ENCODE measurements at places on chromosomes 2 and 18. TPM values are rescaled to one million over a fixed set of nuclear protein-coding genes. Genes with fewer than 3 reads are reported as not detected.

GRCh38 chr2:105396254-105397024 lies 2.4 kb downstream of the FHL2 start:
- DNase-seq, result peak; percentile 98

- no peak for DNase-seq
These were observed 241.9 kb upstream of the PXDN start for GRCh38 chr2:1986166-1986565.

DNA sequence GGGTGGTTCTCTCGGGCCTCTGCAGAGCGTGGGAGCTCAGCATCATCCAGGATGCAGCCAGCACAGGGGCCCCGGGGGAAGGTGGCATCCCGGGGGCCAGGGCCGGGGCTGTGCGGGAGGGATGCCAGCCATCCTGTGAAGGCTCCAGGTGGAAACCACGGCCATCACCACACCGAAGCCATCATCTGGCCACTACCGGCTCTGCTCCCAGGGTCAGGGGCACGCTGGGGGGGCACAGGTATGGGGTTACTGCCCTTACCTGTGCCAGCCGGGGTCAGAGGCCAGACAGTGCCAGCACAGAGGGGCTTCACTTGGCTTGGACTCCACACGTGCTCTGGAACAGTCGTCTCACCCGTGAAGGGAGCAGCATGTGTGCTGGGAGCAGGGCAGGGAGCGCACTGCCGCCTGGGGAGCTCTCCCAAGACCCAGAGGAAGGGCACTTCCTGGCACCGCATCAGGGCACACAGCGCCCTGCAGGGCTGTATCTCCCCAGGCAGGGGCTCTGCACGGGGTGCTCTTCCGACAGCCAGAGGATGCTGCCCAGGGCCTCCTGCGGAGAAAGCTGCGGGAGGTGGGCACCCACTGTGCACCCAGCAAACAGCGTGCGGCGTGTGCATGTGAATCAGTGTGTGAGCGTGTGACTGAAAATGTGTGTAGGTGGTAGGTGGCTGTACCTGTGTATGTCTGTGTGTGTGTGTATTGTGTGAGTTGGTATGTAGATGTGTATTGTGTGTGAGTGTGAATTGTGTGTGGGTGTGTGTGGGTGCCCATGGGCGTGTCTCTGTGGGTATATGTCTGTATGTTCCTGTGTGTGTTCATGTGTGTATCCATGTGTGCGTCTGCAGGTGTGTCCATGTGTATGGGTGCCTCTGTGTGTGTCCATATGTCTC lies 75.0 kb downstream of the PTGR3 start:
- DNase-seq, result no peak

- DNase-seq, result no peak
These were observed 358 bp downstream of the USP37 start for GRCh38 chr2:218567797-218568189.

DNA sequence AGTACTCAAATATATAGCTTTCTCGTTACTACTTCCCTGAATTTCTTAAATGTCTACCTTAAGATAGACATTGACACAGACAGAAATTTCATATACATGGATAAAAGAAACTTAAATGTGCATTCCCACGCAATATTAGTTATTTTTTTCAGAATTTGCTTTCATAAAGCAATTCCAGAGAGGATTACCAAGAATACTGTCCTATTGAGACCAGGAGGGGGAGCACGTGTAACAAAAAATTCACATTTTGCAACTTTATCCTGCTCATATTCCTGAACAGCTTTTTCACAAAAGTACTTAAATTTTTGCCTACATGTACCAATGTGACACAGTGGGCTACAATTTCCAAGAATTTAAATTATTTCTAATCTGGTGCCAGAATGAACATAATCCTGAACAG lies 30.7 kb upstream of the ERCC3 start:
- peak; percentile 68 for DNase-seq

DNA sequence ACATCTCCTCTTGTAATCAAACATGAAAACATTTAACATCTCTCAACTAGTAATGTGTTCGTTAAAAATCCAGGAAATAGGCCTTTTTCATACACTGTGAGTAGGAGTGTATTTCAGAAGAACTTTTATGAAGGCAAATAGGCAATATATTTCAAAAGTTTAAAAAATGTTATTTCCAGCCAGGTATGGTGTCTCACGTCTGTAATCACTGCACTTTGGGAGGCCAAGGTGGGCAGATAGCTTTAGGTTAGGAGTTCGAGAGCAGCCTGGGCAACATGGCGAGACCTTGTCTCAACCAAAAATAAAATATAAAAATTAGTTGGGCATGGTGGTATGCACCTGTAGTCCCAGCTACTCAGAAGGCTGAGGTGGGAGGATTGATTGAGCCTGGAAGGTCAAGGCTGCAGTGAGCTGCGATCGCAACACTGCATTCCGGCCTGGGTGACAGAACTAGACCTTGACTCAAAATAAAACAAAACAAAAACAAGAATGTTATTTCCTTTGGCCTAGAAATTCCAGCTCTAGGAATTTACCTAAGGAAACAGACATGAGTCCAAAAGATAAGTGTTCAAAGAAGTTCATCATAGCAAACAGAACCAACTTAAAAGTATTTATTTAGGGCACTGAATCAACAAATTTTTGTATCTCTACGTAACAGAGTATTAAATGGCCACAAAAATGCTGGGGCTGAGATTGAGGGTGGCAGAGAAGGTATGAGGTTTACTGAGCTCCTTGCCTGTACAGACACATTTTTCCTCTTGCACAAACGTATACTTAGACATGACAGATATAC lies 14.9 kb downstream of the RBKS start:
- DNase-seq, result no peak

NIF3L1 gene
- 45.7 TPM for polyA plus RNA-seq

DNA sequence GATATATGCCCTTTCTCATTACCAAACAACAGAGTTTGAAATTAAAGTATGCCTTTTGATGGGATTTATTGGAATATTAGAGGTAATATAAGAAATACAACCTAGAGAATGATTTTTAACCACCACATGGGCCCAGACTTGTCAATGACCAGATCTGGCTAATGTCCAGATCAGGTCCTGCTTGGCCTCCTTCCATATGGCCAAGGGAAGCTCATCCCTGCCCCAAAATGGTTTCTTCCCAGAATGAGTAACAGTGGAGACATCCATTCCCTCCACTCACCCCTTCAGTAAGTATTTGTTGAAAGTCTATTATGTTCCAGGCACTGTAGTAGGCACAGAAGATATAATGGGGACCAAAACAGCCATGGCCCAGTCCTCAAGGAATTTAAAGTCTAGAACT lies 54.9 kb downstream of the ANTXR1 start:
- no peak for DNase-seq

DNA sequence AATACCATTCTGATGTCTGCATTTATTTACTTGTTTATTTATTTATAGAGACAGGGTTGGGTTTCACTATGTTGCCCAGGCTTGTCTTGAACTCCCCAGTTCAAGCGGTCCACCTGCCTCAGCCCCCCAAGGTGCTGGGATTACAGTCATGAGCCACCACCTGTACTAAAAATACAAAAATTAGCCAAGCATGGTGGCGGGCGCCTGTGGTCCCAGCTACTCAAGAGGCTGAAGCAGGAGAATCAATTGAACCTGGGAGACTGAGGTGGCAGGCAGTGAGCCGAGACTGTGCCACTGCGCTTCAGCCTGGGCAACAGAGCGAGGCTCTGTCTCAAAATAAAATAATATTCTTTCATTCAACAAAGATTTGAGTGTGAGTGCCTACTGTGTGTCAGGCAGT lies 2.0 kb upstream of the ATP8B1 start:
- DNase-seq, result no peak

HAAO gene
- polyA plus RNA-seq, result 0.09 TPM

DNA sequence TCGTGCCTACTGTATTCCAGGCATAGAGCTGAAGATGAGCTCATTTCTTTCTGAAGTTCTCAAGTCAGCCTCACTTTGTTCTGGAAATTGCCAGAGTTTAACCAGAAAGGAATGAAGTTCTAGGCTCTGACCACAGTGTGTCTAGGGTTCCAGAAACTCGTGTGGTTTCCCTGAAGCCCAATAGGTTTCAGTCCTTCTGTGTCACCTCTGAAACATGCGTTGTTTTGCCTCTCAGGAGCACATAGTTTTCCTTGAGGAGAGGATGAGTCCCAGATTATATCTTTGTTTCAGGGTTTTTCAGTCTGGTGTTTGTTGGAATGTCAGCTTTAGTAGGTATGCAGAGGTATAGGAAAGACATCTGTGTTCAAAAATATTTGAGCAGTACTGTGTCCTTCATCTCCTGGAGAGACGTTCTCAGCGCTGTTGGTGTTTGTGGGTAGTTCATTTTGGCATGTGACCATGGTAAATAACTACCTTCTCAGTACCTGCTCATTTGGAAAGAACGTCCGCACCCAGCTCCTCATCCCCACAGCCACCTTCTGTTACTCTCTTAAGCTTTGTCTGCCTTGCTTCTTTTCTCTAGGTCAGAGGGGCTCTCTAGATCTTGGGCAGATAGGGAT lies 56.6 kb downstream of the RALBP1 start:
- DNase-seq, result peak; percentile 33

GRCh38 chr2:10233131-10234012 lies 69.3 kb upstream of the HPCAL1 start:
- DNase-seq, result no peak

CD8A gene
- not detected for polyA plus RNA-seq

GRCh38 chr2:95379371-95379831 lies 23.1 kb upstream of the FAHD2A start:
- DNase-seq, result no peak

DNA sequence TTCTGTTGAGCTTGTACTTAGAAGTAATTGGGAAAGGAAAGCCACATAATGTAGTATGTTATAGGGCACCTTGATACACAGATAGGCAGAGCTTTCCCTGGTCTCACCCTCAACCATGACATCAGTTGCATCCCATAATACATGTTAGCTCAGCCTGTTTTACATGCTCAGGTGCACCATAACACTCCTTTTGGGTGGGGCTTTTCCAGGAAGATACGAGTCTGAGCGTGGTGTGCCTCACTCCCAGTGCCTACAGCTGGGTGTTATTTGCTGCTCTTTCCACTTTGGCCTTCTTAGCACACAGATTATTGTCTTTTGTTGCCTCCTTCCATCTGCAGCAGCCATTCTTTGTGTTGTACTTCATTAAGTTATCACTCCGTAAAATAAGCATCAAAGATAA lies 11.9 kb downstream of the TTC39C start:
- no peak for DNase-seq

- peak; percentile 11 for DNase-seq
These were observed 497.3 kb downstream of the CCDC85A start for GRCh38 chr2:56680971-56681631.

DPYSL5 gene
- not detected for polyA plus RNA-seq

- DNase-seq, result no peak
These were observed 4.4 kb downstream of the HDLBP start for GRCh38 chr2:241310917-241311566.

TMEFF2 gene
- 3.0 TPM for polyA plus RNA-seq
